ENCODE measurements at places on chromosomes 11 and 22.

DNA sequence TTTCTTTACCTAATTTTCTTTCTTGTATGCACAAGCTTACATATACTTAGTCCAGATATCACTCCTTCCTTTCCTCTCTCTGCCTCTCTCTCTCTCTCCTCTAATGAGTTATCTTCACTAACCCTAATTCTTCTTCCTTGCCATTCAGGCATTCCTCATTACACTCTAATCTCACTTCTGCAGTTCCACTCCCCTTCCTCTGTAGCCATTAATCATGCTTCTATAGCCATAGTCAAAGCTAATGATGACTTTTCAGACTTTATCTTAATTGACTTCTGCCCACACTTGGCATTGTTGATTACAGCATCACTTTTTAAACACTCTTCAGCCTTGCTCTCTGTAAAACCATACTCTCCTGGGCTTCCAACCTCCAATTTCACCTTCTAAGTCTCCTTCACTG is 35.3 kb upstream of the SC5D start:
- DNase-seq, result no peak

GRCh38 chr11:99316776-99317520 is 296.2 kb downstream of the CNTN5 start:
- DNase-seq, result no peak

DNA sequence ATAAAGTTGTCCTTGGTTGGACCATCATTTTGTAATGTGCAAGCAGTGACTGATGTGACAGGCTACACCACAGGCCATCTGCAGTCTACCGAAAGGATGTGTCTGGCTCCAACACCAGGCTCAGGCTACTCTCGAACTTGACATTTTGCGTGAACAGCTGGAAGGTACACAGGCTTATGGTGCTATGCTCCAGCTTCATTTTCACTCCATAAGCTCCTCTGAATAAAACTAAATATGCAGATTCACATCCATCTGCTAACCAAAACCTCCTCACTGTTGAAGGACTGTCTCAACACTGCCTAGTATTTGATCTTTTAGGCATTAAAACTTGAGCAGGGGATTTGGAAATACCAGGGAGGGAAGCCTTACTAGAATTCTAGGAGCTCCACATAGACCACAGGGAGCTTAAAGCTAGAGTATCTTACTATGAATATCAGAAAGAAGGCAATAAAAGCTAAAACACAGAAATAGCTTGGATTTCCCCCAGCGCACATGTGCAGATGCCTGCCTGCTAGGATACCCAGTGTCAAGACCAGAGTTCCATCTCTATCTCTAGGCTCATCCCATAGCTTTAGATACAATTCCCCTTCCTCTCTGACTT is 383.9 kb upstream of the FAT3 start:
- no peak for DNase-seq

DNA sequence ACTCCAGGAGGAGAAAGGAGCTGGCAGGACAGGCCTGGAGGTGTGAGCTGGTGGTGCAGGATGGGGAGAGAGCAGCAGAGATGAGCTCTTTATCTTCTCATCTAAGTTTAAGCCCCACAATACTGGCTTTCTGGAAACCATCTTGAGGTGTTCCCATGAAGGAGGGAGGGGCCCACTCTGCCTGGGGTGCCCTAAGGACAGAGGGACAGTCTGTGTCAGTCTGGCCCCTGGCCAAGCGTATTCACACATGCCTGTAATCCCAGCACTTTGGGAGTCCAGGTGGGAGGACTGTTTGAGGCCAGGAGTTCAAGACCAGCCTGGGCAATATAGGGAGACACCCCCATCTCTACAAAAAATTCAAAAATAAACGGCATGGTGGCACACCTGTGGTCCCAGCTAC is 8.9 kb downstream of the SERHL2 start:
- no peak for DNase-seq

GRCh38 chr22:48974443-48975315 is 853.0 kb downstream of the BRD1 start:
- no peak for DNase-seq

DNA sequence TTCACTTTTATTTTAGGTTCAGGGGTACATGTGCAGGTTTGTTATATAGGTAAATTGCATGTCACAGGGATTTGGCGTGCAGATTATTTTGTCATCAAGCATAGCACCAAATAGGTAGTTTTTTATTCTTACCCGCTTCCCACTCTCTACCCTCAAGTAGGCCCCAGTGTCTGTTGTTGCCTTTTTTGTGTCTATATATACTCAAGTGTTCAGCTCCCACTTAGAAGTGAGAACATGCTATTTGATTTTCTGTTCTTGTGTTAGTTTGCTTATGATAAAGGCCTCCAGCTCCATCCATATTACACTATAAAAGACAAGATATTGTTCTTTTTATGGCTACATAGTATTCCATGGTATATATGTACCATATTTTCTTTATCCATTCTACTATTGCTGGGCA is 28.5 kb upstream of the LIN7C start:
- DNase-seq, result no peak

GRCh38 chr11:83978942-83979341 is 692.8 kb upstream of the CCDC90B start:
- no peak for DNase-seq

- no peak for DNase-seq
Observed at GRCh38 chr22:44520465-44521094, 22.5 kb upstream of the RTL6 start.

GRCh38 chr11:2524446-2525165 is 79.8 kb downstream of the KCNQ1 start:
- DNase-seq, result peak; percentile 4

- DNase-seq, result no peak
Observed at GRCh38 chr22:27711012-27711411, 90.5 kb downstream of the MN1 start.

GRCh38 chr11:74020539-74020938 is 11.7 kb upstream of the UCP3 start:
- no peak for DNase-seq

- DNase-seq, result no peak
Observed at GRCh38 chr11:130522284-130522961, 74.0 kb downstream of the ADAMTS15 start.

DNA sequence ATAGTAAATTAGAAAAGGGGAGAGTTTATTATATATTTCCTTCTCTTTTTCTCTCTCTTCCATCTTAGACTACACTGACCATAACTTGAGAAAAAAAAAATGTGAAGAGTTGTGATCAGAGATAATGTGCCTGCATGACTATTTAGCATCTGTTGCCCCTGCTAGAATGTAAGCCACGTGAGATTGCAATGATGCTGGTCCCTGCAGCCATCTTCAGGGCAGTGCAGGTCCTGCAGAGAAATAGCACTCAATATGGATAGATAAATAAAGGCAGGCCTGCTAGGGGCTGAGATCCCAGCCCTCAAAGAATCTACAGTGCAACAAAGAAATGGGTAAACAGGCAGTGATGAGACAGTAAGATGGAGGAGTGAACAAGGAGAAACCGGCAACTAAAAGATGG is 7.8 kb upstream of the DKK3 start:
- no peak for DNase-seq

- DNase-seq, result peak; percentile 23
Observed at GRCh38 chr22:41842996-41843970, 10.4 kb downstream of the SREBF2 start.

GRCh38 chr11:134032501-134033091 is 36.3 kb upstream of the JAM3 start:
- no peak for DNase-seq

- DNase-seq, result no peak
Observed at GRCh38 chr11:61699737-61700160, 19.6 kb downstream of the DAGLA start.

GRCh38 chr11:14614091-14614622 is 29.4 kb upstream of the PDE3B start:
- no peak for DNase-seq

DNA sequence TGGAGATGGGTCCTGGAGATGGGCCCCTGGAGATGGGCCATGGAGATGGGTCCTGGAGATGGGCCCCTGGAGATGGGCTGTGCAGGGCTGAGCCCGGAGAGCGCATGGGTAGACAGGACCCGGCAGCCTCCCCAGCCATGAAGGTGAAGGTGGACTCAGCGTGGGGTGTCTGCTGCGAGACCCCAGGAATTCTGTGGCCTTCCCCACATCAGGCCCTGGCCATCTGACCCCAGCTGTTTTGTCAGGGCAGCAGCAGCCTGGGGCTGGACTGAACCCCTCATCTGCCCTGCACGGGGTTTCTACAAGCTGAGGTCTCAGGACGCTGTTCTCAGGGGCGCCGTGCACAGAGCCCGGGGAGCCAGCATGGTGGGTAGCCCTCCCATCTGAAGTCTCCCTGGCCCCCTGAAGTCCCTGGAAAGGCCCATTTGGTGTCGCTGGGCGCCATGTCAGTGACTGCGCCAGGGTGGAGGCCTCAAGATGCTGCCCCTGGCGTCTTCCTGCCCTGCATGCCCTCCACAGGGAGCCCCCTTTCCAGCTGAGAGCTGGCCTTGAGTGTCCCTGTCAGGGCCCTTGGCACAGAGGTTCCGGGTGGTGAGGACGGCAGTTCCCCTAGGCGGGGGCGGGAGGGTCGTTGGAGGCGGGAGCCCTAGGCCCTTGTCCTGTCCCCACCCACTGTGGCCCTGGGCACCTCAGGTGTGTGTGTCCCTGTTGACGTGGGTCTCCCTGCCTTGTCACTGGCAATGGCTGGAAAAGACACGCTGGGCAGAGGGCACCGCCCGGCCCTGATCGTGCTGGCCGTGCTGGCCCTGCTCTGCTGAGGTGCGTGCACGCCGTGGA is 5.4 kb downstream of the BRSK2 start:
- DNase-seq, result no peak

DNA sequence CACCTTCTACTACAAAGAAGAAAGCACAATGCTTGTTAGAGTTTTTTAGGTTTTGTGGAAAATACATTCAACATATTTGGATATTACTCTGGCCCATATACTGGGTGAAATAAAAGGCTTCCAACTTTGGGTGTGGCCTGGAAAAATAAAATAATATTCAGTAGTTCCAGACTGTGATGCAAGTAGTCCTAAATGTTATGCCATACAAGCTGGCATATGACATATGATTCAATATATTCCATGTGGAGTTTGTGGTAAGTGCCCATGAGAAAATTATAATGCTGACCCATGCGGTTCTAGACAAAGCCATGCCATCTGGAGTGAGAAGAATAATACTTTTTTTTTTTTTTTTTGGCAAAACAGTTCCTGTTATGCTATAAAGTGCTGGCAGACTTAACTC is 683.3 kb downstream of the LUZP2 start:
- DNase-seq, result no peak

DNA sequence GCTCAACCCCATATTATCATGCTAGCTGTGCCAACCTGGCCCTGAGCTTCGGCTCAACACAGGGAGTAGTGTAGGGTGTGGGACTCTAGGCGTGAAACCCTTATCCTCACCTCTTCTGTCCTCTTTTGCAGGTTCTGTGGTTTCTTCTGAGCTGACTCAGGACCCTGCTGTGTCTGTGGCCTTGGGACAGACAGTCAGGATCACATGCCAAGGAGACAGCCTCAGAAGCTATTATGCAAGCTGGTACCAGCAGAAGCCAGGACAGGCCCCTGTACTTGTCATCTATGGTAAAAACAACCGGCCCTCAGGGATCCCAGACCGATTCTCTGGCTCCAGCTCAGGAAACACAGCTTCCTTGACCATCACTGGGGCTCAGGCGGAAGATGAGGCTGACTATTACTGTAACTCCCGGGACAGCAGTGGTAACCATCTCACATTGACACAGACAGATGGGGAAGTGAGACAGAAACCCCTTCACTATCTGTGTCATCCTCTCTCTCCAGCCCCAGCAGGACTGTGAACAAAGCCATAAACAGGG is 76.4 kb downstream of the GGTLC2 start:
- DNase-seq, result no peak

- no peak for DNase-seq
Observed at GRCh38 chr22:49332691-49333090, 495.0 kb downstream of the BRD1 start.

DNA sequence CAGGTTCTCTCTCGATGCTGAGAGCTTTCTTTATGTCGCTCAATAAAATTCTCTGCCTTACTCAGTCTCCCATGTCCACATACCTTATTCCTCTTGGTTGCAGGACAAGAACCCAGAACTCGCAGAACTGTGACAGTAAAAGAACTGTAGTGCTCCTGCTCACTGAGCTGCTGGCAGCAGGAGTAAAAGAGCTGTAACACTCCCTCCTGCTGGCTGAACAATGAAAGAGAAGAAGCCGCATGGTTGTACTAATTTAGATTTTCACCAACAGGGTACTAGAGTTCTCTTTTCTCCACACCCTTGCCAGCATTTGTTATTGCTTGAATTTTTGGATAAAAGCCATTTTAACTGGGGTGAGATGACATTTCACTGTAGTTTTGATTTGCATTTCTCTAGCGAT is 433.2 kb downstream of the GUCY1A2 start:
- no peak for DNase-seq

- no peak for DNase-seq
Observed at GRCh38 chr11:131762346-131763110, 392.1 kb downstream of the NTM start.

DNA sequence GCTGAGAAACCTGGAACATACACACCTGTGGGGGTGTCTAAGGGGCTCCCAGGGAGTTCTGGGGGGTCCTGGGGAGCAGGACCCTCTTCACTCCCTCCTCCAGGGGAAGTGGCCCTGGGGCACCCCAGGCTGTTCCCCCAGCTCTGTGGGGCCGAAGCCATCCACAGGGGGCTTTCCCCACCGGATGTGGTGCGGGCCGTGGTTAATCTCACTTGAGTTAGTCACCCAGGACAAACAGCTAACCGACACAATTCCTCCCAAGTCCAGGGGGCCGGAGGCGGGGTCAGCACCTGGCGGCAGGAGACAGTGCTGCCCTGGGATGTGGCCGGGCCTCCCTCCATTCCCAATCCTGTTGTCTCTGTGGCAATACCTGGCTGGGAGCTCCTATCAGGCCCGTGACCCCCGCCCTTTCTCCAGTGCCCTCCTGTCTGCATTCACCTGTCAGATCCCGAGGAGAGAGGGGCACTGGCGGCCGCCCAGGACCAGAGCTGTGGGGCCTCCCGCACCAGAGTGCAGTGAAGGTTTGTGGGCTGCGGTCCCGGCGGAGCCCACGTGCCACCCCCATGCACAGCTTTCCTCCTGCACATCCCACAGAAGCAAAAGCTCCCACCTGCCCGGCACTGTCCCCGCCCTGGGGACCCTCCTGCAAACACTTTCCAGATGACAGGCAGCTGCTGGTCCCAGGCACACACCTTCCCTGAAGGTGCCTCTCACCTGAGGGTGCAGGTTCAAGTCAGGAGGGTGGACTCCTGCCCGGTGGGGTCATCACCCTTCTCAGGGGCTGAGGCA is 5.2 kb upstream of the MUC5AC start:
- peak; percentile 24 for DNase-seq

GRCh38 chr22:28658448-28658847 is 21.2 kb downstream of the TTC28 start:
- no peak for DNase-seq

Data from stimulated activated naive CD8-positive, alpha-beta T cell treated with anti-CD3 and anti-CD28 coated beads, Interleukin-15, amount 100 ng/mL, for 72 hours (primary cell).